Daoy (cell line): ENCODE measurements at places on chromosomes 3 and 15. TPM values are rescaled to one million over a fixed set of nuclear protein-coding genes. Genes with fewer than 3 reads are reported as not detected.

The LACTB gene
- total RNA-seq, result 60.3 and 61.8 TPM in 2 replicates

The WNT7A gene
- total RNA-seq, result 0.09 and 0.29 TPM in 2 replicates

DNA sequence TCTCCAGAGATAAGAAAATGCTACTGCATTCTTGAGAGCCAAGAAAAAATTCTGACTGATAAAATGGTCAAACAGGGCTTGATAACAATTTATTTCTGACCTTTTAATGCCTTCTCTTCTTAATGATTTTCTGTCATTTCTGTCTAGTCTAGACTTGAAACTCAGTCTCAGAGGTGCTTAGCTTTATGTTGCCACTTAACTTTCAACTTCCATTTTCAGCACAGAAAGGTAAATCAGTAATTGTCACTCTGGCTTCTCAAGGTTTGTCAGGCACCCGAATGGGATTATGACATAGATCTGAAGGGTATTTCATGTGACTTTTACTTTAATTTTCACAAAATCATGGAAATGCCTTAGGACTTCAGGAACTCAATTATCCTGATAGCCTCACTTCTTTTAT lies 155.4 kb upstream of the GBE1 start:
- no peak for DNase-seq

DNA sequence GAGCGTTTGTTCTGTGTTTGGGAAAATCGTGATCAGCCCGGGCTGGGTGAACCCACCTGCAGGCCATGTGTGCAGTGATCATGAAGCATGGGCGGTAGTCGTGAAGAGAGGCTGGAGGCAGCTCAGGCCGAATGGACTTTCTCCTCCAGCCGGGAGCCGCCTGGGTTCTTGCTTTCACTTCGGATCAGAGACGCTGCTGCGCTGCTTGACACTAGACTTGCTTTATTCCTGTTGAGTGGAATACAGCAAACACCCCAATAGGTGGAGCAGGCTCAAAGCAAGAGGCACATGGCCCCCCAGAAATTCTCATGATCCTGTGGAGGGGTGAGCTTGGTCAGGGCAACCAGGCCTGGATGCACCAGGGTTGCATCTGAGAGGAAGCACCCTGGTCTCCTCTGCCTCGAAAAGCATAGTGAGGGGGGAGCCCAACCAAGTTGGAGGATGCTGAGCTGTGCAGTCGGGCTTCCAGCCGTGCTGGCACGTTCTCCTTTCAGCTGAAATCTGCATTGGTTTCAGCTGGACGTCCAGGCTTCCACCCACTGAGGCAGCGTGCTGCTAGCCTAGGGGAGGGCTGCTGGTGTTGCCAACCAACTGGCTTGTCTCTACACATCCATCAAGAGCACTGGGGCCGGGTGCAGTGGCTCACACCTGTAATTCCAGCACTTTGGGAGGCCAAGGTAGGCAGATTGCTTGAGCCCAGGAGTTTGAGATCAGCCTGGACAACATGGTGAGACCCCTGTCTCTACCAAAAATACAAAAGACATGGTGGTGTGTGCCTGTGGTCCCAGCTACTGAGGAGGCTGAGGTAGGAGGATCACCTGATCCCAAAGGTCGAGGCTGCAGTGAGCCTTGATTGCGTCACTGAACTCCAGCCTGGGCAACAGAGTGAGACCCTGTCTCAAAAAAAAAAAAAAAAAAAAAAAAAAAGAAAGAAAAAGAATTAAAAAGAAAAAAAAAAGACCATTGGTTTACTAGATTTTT lies 2.8 kb upstream of the NRROS start:
- no peak for DNase-seq

- no peak for DNase-seq
Observed at GRCh38 chr3:56087451-56088053, 380.7 kb downstream of the ERC2 start.

The NEK10 gene
- 0.29 and 1.3 TPM in 2 replicates for total RNA-seq

GRCh38 chr3:56491566-56491965 lies 23.3 kb upstream of the ERC2 start:
- no peak for DNase-seq
